ENCODE measurements at places on chromosomes 2 and 18.

- DNase-seq, result no peak
These were observed 20.5 kb upstream of the TGFA start for GRCh38 chr2:70574109-70574508.

GRCh38 chr2:219514196-219514761, at the start of gene ASIC4:
Gene ASIC4, plus strand, starts transcription at chr2:219514482. Its CDS starts 243 bp downstream, at chr2:219514725.
- no peak for DNase-seq

DNA sequence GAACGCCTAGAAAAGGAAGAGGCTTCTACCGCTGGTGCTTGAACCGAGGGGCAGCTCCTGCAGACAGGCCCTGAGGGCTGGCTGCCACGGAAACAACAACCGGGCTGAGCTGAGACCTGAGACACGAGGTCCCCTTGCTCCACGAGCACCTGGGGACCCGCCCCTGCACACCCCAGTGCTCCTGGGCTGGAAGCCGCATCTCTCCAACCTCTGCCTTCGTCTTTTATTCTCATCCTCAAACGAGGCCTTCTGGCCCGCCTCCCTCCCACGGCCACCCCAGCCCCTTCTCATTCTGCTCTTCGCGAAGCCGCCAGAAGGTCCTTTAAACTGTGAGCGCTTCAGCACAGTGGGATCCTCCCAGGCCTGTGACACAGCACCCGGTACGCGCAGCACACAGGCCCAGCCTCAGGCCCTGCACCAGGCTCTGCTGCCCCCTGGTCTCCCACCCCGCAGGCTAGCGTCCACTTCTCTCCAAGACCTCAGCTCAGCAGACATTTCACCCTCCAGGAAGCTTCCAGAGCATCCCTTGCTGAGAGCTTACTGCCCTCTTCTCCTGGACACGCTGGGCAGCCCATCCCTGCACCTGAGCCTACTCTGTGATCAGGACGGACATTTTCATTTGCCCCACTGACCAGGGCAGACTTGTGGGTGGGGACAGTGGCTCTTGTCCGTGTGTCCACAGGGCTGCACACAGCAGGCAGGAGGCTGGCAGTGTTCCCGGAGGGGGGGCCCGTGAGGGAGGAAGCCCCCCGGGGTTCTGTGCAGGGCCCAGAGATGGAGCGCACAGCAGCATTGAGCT, 149.7 kb downstream of the PXDN start:
- no peak for DNase-seq

GRCh38 chr18:79631096-79631507, 48.5 kb upstream of the CTDP1 start:
- no peak for DNase-seq
